ENCODE measurements at places on chromosomes 3 and 15. TPM values are rescaled to one million over a fixed set of nuclear protein-coding genes. Genes with fewer than 3 reads are reported as not detected.

GOLGA6A gene
- total RNA-seq, result 0.14 TPM

NDN gene
- total RNA-seq, result 80.0 TPM

CLSTN2 gene
- 7.6 TPM for total RNA-seq

RTP3 gene
- total RNA-seq, result not detected

LSG1 gene
- total RNA-seq, result 59.3 TPM

All from thoracic aorta (tissue), 2 donors.